ENCODE measurements at places on chromosomes 4 and X.

DNA sequence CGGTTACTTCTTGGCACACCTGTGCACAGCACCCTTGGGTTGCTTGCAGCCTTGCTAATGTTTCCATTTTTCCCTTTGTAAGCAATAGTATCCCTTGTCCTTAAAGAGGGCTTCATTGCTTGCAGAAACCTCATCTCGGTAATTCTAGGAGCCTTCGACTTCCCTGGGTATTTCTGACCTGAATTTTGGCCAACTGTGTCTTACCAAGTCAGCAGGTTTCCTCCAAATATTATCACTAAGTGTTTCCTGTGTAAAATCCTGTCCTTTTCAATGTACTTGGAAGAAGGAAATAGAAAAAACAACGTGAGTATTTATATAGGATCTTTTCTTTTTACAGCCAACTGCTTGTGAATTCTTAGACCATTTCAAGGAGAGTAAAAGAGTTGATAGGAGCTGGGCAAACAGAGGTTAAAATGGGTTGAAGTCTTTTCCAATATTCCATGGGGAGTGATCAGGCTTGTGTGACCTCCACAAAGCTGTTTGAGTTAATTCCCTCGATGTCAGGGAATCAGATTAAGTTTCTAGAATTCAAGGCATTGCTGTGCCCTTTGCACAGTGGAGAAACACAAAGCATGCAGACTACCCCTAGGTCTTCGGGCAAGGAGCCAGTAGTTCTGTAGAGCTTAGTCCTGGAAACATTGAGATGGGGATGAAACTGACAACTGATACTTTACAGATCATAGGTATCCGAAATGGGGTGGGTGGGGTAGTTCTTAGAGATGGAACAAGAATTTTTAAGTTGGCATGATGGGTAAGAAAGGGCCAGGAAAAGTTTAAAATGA, 209.9 kb downstream of the CPE start:
- no peak for DNase-seq

- DNase-seq = no peak
Measured at GRCh38 chr4:84503495-84504437, 4.7 kb upstream of the NKX6-1 start.

DNA sequence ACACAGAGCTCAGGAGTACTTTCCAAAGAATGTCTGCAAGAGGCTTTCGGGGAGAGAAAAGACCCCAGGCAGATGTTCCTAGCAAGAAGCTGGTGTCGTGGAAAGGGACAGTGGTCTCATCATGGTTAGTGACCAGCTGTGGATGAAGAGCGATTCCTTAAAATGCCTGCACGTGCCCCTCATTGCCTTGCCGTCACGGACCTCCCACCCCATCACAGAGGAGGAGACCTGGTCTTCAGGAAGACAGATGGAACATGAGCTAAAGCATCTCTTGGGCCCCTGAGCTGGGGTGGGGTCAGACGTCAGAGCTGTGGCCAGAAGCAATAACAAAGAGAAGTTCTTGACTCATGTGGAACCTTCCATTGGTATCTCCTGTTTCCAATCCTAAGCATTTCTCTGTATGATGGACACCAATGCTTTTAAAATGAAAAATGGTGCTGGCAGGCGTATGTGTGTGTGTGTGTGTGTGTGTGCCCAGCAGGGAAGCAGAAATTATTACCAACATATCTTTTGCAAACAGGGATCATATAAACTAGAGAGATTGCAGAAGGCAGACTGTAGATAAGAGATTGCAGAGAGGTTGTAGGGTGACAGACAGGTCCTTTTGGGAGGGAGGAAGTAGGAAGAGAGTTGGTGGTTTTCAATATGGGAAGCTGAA, 25.2 kb upstream of the ASMTL start:
- no peak for DNase-seq

DNA sequence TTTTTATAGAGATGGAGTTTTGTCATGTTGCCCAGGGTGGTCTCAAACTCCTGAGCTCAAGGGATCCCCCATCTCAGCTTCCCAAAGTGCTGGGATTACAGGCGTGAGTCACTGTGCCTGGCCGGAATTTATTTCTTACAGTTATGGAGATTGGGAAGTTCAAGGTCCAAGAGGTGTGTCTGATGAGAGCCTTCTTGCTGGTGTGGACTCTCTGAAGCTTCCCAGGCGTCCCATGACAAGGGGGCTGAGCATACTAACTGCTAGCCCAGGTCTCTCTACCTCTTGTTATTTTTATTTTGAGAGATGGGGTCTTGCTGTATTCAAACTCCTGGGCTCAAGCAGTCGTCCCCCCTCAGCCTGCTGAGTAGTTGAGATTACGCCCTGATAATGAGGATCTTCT, 2.9 kb upstream of the NSD2 start:
- DNase-seq = no peak

DNA sequence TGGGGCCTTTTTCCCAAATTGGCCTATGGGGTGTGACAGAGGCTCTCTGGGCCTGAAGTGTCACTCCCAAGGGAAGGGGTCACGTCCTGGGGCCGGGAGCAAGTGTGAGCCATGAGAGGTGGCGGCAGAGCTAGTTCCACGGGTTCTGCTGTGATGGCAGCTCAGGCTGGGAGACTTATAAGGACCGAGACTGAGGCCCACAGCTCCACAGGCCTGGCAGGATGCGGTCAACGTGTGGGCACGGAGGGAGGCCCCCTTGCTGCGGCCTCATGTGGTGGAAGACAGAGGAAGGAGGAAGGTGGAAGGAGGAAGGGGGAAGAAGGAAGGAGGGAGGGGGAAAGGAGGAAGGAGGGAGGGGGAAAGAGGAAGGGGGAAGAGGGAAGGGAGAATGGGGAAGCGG, 7.2 kb upstream of the CPLX1 start:
- DNase-seq = no peak

GRCh38 chrX:129116676-129117470, 406.4 kb downstream of the SMARCA1 start:
- DNase-seq = no peak

DNA sequence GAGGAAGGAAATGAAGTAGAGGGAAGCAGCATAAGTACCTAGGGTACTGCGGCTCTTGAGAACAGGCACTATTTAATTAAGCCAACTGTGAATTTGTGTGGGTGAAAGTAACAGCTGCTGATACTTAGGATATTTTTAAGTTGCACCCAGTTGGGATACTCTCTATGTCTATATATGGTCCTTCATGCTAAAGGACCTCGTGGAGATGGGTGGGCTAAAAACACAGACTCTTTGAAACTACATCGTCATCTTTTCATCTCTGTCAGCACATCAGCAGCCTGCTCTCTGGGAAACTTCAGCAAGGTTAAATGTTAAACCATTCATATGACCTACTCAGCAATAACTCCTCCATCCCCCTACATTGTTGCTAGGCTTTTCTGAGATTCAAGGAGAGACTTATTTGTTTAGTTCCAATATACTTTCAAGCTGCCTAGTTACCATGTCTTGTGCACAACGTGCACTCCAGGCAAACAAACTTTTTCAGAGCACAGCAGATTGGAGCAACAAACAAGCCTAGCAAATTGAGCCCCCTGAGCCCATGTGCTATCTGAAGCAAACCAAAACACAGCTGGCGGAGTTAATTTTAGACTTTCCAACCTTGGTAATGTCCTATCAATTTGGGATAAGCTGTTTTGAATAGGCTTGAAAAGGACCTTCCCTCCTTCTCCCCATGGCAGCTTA, 6.2 kb upstream of the MOB1B start:
- DNase-seq = no peak

- no peak for DNase-seq
Measured at GRCh38 chrX:47530049-47530448, 31.0 kb upstream of the ARAF start.

- DNase-seq = no peak
Measured at GRCh38 chr4:63222466-63222865, 1186.8 kb downstream of the TECRL start.

DNA sequence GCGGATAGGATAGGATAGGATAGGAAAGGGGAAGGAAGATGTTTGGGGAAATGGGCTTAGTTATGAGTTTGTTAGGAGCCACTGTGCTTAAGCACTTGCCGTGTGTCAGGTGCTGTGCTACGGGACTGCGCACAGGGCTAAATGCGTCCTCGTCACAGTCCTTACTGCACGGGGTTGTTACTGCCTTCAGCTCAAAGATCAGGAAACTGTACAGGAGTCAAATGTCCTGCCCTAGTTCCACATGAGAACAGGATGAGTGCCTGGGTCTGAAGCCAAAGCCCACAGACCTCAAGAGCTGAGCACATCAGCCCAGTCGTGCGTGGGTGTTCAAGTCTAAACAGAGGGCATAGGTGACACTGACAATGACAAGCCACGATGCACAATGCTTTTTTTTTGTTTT, 15.0 kb downstream of the ACSL1 start:
- DNase-seq = no peak

- no peak for DNase-seq
Measured at GRCh38 chr4:183295711-183296110, 24.4 kb downstream of the CLDN22 start.

- no peak for DNase-seq
Measured at GRCh38 chrX:135463937-135464336, 42.2 kb downstream of the SMIM10L2A start.

DNA sequence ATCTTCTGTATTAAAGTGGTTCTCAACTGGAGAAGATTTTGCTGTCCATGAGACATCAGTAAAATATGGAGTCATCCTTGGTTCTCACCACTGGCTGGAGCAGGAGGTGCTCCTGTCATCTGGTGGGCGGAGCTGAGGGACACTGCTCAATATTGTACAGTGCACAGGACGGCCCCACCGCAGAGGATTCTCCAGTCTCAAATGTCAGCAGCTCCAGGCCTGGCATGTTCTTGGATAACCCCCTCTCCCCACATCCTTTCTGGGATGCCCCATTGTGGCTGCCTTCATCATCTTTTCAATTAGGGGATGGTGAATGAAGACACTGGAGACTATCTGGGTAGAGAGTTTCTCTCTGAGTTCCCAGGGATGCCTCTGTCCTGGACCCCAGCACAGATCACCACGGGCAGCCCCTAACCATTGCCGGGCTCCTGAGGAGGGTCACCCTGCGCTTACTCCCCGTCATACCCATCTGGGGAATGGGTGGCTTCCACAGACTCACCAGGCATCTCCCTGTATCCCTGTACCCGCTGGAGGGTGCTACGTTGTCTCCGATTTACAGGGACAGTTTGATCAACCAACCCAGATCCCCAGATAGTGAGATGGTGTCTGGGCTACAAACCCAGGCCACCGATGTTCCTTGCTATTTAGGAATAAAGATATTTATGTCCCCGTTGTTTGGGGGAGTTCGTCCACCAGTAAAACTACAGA, 21.9 kb upstream of the P2RY8 start:
- no peak for DNase-seq

DNA sequence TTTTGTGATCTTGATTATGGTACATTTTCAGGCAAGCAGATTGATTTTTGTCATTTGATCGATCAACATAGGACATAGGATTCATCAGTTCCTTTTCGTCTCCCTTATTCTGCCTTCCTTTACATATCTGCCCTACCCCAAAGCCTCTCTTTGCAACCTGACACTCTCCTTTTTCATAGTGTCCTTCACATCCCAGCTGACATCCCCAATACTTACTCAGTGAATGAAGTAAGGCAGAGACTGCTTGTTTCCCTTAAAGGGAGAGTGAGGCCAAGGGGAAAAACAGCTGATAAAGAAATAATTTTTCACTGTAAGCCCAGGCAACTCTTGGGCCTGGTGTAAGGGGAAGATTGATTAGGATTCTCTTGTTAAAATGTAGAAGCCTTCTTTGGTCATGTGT, 69.8 kb downstream of the GBA3 start:
- DNase-seq = no peak

GRCh38 chr4:59571805-59572430, 1628.2 kb upstream of the ADGRL3 start:
- no peak for DNase-seq

- no peak for DNase-seq
Measured at GRCh38 chr4:103719830-103720207, at the start of gene TACR3. Gene TACR3 (minus strand): TSS chr4:103719985. CDS start chr4:103719675, 310 bp downstream.

- no peak for DNase-seq
Measured at GRCh38 chrX:120015145-120016067, 62.1 kb downstream of the RHOXF2B start.

GRCh38 chrX:95291561-95291960, 1393.1 kb upstream of the DIAPH2 start:
- no peak for DNase-seq

GRCh38 chr4:71186257-71186565, 152.6 kb upstream of the SLC4A4 start:
- no peak for DNase-seq

DNA sequence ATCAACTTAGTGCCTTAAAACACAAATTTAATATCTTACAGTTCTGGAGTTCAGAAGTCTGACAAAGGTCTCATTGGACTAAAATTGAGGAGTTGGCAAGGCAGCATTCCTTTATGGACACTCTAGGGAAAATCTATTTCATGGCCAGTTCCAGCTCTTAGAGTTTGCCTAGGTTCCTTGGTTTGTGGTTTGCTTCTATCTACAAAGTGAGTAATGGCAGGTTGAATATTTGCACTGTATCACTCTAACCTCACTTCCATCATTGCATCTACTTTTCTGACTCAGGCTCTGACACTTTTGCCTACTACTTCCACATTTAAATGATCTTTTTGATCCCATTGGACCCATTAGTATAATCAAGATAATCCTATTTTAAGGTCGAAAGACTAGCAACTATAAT, 64.7 kb upstream of the PCDH10 start:
- DNase-seq = no peak

DNA sequence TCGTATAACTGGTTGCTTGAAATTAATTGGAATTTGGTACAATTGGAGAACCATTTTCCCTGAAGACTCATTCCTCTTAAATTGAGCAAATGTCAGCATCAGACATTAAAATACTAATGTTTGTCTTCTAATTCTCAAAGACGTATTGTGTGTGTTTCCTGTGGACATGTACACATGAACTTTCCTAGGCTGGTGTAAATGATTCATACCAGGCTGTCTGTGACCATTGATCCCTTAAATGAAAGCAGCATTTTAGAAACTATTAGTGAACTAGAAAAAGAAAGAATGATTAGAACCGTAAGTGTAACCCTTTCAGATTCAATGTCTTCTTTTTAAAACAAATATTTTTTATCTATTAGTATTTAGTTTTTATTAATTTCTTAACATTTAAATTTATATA, 332.9 kb downstream of the PPP3CA start:
- no peak for DNase-seq

- no peak for DNase-seq
Measured at GRCh38 chr4:77437079-77437478, 168.5 kb upstream of the CXCL13 start.

DNA sequence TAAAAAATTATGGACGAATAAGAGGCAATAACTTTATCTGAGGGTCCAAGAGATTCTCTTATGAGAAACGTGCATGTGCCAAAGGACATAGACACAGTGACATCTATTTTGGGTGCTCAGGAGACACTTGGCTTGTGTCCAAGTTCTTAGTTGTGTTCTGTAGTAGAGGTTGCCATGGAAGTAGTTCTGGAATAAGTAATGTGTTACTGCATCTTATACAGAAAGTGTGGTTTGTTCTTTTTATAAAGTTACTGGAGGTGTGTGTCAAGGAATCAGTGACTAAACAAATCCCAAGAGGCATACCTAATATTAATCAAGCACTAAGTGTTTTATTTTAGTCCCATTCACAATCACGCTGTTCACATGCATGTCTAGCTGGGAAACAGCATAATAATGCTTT, 305.7 kb downstream of the ARHGAP24 start:
- DNase-seq = no peak
